ENCODE measurements at places on chromosomes 6 and 20.

DNA sequence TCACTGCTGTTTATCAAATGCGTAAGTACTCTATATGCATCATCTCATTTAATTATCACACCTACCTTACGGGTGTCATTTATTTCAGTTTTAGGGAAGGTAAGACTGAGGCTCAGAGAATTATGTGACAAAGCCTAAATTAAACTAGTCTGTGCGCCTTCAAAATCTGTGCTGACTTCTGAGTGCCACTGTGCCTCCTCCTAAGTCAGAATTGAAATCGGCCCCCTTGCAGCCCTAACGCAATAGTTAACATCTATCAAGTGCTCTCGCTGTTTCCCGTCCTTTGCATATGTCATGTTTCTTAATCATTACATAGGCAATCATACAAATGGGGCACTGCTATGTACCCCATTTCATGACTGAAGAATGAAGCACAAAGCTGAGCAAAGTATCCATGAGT lies 79.0 kb upstream of the PDE10A start:
- no peak for DNase-seq

DNA sequence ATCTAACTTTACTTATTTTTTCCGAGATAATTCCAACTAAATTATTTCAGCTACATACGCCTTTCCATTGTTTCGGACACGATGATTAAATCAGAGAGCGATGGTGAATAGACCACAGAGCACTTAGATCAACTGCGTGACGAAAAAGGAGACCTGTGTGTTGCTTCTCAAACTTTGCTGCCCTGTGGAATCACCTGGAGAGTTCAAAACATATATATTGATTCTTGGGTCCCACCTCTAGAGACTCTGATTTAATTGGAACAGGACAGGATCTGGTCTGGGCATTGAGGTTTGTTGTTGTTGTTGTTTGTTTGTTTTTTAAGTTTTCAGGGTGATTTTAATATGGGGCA lies 401 bp upstream of the TNFRSF21 start:
- no peak for DNase-seq

DNA sequence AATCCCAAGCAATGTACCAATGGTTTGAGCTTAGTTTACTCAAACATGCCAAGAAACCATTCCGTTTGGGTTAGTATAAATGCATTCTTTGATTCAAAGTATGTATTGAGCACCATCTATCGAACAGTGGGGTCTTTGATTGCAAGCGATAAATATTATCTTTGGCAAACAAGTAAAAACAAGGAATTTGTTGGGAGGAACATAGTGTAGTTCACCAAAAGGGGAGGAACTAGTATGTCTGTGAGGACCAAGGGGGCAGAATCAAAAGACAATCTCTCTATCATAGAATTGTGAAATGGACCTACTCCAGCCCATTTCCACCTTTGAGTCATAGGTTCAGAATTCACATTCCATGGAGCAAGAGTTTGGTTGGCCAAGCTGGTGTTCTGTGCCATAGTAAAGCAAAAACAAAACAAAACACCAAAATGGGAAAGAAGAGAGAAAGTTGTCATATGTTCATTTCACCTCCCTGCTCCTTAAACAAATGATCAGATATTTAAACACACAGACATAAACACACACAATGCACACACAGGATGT lies 266.0 kb downstream of the TSHZ2 start:
- DNase-seq = no peak

DNA sequence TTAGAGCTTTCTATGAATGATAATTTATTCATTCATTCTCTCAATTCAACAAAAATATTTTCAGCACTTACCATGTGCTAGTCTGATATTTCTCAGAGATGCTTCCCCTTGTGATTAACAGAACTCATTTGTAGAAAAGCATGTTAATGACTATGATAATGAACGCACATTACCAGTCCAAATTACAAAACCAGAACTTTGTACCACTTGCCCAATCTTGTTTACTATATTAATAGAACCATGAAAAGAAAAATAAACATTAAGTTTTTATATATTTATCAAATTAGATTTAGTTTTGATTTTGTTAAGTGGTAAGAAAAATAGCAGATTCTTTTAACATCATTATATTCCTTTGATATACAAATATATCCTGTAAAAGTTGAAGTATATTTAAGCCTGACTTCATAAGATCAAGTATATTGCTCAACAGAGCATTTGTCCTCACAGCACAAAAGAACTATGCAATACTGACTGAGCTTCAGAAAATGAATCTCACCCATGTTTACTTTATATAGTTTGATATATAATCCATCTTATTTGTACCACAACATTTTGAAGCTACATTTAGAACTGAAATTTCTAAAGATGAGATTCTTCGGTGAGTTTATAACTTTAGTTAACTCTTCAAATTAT lies 48.9 kb downstream of the TMEM244 start:
- DNase-seq = no peak

- no peak for DNase-seq
These were observed 2.4 kb downstream of the AGPAT4 start for GRCh38 chr6:161271343-161272030.

DNA sequence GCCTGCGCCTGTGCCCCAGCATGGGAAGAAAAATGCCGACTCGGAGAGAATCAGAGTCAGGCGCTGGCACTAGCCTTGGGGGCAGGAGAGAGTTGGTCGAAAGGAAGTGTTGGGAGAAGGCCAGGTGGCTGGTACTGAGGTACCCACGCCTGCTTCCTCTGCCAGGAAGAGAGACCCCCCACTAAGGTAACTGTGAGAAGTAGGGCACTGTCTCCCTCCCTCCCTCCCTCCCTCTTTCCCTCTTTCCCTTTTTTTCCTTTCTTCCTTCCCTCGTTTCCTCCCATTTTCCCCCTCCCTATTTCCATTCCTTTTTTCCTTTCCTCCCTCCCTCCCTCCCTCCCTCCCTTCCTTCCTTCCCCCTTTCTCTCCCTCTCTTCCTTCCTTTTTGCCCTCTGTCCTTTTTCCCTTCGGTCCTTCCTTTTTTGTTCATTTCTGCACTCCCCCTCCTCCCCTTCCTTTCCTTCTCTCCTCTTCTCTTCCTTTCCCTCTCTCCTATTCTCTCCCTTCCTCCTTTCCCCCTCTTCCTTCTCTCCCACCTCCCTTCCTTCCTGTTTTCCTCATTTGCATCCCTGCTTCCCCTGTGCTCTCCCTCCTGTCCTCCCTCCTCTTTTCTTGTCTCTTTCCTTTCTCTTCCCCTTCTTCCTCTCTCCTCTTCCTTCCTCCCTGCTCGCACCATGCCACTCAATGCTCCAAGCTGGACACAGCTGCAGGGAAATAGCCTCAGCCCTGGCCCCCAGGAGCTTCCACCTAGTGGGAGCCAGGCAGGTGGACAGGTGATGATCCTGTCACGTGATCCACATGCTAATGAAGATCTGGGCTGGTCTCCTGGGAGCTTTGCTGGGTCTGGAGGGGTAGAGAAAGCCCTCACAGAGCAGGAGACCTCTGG lies 148.0 kb downstream of the DHX35 start:
- no peak for DNase-seq

Data from right kidney (tissue), 9 donors.